ENCODE measurements at places on chromosomes 16 and 17.

GRCh38 chr17:45292696-45293412 is 24.0 kb downstream of the MAP3K14 start:
- DNase-seq, result no peak

DNA sequence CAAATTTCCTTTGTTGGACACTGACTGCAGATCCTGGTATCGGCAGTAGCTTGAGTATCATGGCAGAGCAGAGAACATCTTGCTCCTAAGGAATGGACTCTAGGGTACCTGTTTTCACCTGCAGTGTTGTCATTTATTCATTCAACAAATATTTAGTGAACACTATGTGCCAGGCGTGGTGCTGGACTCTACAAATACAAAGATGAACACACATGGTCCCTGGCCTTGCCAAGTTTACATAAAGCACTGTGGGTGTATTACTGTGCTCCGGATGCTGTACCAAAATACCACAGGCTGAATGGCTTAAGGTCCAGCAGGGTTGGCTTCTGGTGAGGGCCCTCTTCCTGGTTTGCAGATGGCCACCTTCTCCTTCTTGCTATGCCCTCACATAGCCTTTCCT is 14.2 kb upstream of the CCR7 start:
- DNase-seq, result no peak

GRCh38 chr16:53207810-53208752 is 153.3 kb downstream of the CHD9 start:
- DNase-seq, result peak; percentile 81

- no peak for DNase-seq
These were observed 25.8 kb downstream of the EPN2 start for GRCh38 chr17:19262650-19263631.

DNA sequence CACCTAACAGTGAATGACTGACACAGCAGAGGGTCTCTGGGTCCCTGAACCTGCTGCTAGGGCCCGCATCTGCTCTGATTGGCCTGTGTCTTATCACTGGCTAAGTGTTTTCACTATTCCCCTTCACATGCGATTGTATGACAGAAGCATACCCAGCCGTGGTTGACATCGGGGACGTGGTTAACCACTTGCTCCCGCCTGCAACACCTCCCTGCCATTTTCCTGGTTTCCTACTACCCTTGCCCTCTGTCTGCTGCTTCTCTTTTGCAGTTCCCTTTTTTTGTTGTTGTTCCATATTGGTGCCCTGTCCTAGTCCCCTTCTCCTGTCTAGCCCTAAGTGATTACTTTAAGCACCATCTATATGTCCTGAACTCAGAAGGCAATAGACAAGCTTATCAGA is 177.0 kb downstream of the RGS9 start:
- no peak for DNase-seq

DNA sequence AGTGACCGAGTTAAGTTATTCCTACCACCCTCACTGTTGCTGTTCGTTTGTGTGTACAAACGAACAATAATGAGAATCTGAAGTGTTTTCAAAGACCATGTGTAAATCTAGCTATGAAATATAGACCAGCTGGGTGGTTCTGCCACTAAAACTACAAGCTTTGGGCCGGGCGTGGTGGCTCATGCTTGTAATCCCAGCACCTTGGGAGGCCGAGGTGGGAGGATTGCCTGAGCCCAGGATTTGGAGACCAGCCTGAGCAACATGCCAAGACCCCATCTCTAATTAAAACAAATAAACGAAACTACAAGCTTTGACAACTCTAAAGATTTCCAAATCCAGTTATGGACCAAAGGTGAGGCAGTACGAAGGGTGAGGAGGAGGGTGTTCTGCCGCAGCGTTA is 973 bp downstream of the RECQL5 start:
- no peak for DNase-seq

- DNase-seq, result no peak
These were observed 14.0 kb downstream of the NR1D1 start for GRCh38 chr17:40086150-40087044.

DNA sequence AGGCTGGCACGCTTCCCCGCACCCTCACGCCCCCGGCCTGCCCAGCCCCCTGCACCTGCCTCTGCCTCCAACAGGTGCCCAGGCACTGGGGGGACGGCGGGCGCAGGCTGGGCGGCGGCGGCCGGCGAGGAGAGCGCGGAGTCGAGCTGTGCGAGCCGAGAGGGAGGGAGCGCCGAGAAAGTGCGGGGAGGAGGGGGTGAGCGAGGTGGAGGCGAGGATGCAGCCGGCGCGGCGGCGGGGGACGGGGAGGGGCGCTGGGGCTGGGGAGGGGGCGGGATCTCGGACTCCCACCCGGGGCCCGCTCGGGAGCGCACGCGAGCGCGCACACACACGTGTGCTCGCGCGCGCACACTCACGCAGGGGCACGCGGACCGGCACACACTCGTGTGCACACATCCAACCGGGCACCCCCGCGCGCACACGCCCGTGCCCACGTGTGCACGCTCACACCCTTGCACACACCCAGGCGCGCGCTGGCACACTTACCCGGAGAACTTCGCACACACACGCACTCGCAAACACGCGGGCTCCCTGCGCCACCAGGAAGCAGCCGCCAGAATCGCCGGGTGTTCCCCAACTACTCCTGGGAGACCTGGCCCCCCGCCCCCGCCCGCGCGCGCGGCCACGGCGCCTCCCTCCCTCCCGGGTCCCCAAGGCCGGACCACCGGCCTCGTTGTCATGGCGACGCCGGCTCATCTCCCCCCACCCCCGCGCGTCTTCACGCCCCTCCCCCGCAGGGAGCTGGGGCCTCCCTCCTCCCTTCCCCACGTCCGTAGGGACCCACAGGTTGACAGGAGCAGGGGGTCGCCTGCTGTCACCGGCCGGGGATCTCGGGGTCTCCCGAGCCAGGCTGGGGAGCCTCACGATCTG is at the start of gene DOC2A:
TSS of gene DOC2A (minus strand) at position 184 of the 870 bp plus-strand sequence. CDS start 805 bp downstream, outside the sequence.
- no peak for DNase-seq

DNA sequence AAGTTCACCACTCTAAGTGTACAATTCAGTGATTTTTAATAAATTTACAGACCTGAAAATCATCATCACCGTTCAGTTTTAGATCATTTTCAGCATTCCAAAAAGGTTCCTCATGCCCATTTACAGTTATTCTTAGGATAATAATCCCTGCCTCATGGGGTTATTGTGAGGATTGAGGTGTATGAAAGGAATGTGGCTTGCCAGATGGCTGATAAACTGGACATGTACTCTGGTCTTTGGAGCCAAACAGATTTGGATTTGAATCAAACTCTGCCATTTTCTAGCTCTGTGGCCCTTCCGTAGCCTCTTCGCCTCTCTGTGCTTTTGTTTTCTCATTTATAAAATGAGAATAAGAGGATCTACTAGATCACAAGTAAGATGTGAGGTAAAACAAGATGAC is 53.9 kb upstream of the GPRC5B start:
- DNase-seq, result no peak

- no peak for DNase-seq
These were observed 12.0 kb upstream of the MED13 start for GRCh38 chr17:62076864-62077788.

DNA sequence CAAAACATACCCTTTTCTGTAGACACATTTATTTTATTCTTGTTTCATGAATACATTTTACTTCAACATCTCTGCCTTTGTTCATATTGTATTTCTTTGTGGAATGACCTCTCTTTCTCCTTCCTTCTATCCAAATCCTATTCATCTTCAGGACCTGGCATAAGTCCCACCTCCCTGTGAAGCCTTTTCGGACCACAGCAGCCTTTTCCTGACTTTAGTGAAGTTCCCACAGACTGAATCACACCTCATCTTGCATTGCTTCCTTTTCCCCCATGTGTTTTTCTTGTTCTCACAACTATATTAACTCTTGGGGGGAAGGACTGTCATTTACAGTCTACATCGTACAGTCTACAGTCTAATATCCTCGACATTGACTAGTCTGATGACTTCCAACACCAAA is 58.2 kb downstream of the MFSD11 start:
- no peak for DNase-seq

- DNase-seq, result no peak
These were observed 450 bp upstream of the C1QBP start for GRCh38 chr17:5439446-5439764.

GRCh38 chr16:86480444-86480843 is 29.9 kb upstream of the FOXF1 start:
- DNase-seq, result no peak

DNA sequence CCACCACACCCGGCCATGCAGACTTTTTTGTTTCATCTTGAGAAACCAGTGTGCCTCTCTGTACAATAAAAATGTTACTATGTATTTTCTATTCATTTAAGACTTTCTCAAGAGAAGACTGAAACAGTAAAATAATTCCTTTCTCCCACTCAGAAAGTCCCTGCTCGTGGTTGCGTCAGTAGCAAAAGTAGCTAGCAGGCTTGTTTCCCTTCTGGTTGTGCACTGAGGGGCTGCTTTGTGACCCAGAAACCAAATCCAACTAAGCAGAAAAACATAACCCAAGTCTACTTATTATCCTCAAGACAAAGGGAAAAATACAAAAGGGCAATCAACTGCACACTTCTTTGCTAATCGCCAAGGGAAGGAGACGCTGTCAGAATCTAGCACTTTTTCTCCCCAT is 3.4 kb upstream of the PNPO start:
- DNase-seq, result no peak

- peak; percentile 18 for DNase-seq
These were observed 3.7 kb downstream of the NOL3 start for GRCh38 chr16:67173808-67174705.

- no peak for DNase-seq
These were observed 51.8 kb upstream of the IL34 start for GRCh38 chr16:70594569-70594968.

- no peak for DNase-seq
These were observed 29.8 kb downstream of the CNGB1 start for GRCh38 chr16:57941016-57941664.

DNA sequence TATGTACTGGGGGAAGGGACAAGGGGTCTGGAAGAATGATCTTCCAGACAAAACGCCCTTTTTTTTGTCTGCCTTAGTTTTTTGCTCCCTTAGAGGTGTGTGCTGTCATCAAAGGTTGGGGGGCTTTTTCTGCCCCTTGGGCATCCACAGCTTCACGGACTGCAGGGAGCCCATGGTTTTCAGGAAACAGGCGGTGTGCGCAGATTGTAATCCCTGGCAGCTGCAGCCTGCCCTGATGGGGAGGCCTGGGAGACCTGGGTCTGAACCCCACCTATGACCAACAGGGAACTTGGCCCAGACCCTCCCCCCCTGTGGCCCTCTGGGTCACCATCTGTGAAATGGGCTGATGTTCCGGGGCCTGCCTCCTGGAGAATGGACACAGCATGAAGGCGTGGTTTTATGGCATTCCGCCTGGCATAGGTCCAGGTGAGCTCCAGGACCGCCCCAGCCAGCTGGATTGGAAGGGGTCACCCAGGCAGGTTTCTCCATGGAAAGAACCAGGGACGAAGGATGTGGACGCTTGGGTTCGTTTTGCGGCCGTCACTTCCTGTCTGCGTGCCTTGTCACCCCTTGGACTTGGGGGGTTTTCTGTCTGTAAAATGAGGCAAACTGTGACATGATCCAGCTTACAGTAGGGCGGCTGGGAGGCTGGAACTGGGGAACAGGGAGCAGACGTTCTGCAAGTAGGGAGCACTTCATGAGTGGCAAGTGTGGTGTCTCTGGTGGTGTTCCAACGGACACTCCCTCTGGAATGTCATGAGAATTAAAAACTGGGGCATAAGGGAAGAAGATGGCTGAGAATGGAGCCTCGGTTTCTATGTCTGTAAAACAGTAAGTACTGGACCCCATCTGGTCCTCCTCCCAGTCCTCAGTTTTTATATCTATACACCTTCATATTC is 1.5 kb downstream of the CPNE2 start:
- no peak for DNase-seq

- no peak for DNase-seq
These were observed 18.7 kb upstream of the AQP8 start for GRCh38 chr16:25198021-25198420.
